Aorta (tissue), 5 donors: ENCODE measurements at places on chromosomes 4 and X. TPM values are rescaled to one million over a fixed set of nuclear protein-coding genes. Genes with fewer than 3 reads are reported as not detected.

Gene DDIT4L
- total RNA-seq, result 7.0 TPM

Gene ADRA2C
- 72.2 TPM for total RNA-seq

Gene S100P
- 1.9 TPM for total RNA-seq

Gene CXCL5
- not detected for total RNA-seq

Gene LONRF3
- total RNA-seq, result 8.4 TPM

Gene VEGFD
- total RNA-seq, result 4.8 TPM

Gene MAGEA9B
- total RNA-seq, result not detected

Gene UCP1
- total RNA-seq, result not detected
